ENCODE measurements at places on chromosomes 3 and 15. TPM values are rescaled to one million over a fixed set of nuclear protein-coding genes. Genes with fewer than 3 reads are reported as not detected.

CALML4 gene
- total RNA-seq, result 6.9 TPM

MOBP gene
- total RNA-seq, result not detected

NR1I2 gene
- 1.0 TPM for total RNA-seq

GMPS gene
- 143 TPM for total RNA-seq

SLC26A6 gene
- total RNA-seq, result 45.0 TPM

FBXW12 gene
- not detected for total RNA-seq

PYGO1 gene
- total RNA-seq, result not detected

GPR160 gene
- 8.2 TPM for total RNA-seq

PTH1R gene
- total RNA-seq, result not detected

SEMA5B gene
- not detected for total RNA-seq

UBR1 gene
- total RNA-seq, result 29.2 TPM

PLD1 gene
- 0.86 TPM for total RNA-seq

GRCh38 chr3:39752019-39752637 is 57.3 kb upstream of the MYRIP start:
- no peak for DNase-seq

GRCh38 chr15:95371664-95372063 is 958.8 kb upstream of the NR2F2 start:
- DNase-seq, result no peak

DNA sequence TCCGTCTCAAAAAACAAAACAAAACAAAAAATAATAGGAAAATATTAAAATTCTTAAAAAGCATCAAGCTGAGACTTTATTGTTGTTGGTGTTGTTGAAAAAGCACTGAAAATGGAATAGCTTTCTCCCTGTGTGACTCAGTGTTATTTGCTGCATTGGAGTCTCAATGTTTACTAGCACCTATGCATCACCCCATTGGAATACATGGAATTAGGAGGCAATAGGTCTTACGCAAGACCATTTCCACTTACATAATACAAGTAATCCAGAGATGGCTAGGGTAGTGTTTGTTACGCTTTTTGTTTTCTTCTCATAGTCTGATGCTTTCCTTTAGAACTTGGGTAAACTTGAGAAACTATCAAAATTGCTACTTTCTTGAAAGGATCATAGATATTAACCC is 15.2 kb downstream of the GXYLT2 start:
- DNase-seq, result no peak

GRCh38 chr3:25427942-25428788 is at the start of gene RARB:
Gene RARB (plus strand): TSS chr3:25428263. CDS start chr3:25428732, 469 bp downstream.
- peak; percentile 5 for DNase-seq

- no peak for DNase-seq
Observed at GRCh38 chr3:94522488-94522887, 459.6 kb downstream of the NSUN3 start.

GRCh38 chr3:16171825-16172224 is 2.7 kb upstream of the GALNT15 start:
- DNase-seq, result no peak

- DNase-seq, result no peak
Observed at GRCh38 chr3:158830391-158830790, 28.5 kb downstream of the MFSD1 start.

- DNase-seq, result no peak
Observed at GRCh38 chr15:101045236-101045646, 126.1 kb downstream of the LRRK1 start.

GRCh38 chr3:88195951-88196434 is 46.2 kb downstream of the C3orf38 start:
- peak; percentile 75 for DNase-seq

DNA sequence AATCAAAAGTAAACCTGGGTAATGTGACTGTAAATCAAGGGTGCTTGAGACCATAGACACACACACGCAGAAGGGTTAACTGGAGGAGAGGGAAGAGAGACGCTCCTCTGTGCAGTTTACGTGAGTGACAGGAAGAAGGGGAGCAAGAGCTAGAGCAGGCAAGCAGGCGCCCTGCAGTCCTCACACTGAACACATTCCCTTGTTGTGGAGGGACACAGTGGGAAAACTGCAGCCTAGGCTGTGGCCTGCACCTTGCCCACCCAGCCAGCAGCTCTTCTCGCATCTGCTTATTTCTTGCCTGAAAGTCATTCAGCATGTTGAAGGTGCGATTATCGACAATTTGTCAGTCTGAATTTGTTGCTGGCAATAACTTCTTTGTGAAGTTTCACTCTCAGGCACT is 24.2 kb downstream of the SOX2 start:
- no peak for DNase-seq

DNA sequence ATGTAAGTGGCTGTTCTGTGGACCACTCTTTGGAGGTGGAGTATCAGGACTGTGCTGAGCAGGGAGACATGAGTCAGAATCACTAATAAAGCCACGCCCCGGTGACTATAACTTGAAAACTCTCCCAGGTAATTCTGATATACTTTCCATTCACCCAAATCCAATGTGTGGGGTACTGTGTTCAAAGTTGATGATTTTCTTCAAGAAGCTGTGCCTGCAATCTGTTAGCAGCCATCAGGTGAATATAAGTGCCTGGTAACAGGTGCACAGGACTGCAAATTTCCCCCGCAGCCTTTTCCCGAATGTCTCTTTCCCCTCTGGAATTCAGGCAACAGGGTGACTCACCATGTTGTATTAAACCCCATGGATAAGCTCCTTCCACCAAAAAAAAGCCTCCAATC is 17.0 kb downstream of the MAGI1 start:
- no peak for DNase-seq

- DNase-seq, result peak; percentile 79
Observed at GRCh38 chr15:59689626-59690236, 611 bp upstream of the BNIP2 start.

GRCh38 chr3:30688776-30689641 is 82.6 kb downstream of the TGFBR2 start:
- no peak for DNase-seq

DNA sequence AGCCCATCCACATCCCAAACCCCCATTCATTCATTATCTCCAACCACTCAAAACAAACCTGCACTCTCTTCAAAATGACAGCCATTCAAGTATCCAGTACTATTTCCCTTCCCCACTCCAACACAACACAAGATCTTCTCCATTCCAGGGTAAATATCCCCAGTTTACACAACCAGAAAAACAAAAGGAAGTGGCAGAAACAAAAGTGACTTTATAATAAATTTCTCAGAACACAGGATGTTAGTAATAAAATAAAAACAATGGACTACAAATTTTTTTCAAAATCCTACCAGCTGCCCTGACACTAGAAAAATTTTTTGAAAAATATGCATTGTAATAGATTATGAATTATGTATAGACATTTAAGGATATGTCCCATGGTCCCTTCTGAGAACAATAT is 14.2 kb downstream of the CPA3 start:
- no peak for DNase-seq

DNA sequence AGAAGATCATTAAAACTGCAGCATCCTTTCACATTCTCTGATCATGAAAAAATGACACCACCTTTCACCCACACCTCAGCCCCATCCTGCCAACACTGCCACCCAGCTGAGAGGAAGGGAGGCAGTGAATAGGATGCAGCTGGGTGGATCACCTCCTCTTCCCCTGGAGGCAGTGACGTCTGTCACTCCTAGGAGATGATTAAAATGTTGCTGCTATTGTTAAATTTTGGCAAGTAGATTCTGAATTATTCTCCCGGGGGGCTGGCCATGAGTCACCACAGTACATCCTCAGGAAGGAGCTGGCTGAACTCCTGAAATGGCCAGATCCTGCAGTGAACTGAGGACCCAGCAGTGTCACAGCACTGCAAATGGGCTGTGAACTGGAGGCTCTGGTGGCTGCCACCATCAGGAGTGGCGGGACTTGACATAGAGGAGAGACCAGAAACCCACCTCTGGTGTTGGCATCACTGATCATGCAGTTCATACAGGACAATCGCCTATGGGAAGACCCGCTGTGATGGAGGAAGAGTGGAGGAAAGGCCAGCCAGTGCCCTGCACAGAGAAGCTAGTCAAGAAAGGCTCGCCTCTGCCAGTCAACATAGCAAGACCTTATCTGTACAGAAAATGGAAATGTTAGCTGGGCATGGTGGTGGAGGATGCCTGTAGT is 199.1 kb downstream of the FAM43A start:
- DNase-seq, result no peak

DNA sequence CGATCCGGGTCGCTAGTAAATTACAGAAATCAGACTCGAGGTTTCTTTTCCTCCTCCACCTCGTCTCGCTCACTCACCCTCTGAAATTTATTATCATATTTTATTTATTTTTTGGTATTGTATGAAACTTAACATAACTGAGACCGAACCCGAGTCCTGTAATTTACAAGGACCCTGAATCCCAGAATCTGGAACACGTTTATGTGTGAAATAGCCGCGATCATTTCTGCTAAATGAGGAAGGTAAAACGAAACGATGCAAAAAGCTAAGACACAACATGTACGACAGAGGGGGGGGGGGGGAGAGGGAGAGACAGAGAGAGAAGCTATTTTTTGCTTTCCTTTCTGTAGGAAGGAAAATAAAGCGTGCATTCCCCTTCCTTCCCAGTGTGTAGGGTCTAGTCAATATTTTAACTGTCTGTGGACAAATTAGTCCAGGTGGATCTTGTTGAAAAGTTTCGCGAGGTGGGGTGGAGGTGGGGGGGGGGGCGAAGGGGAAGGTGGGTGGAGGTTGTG is 1.6 kb downstream of the BBX start:
- DNase-seq, result peak; percentile 19

DNA sequence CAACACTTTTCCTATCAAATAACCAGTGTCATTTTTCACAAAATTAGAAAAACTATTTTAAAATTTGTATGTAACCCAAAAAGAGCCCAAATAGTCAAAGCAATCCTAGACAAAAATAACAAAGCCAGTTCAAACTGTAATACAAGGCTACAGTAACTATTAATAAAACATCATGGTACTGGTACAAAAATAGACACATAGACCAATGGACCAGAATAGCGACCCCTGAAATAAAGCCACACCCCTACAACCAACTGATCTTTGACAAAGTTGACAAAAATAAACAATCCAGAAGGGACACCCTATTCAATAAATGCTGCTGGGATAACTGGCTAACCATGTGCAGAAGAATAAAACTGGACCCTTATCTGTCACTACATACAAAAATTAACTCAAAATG is 19.9 kb downstream of the TM4SF18 start:
- no peak for DNase-seq

GRCh38 chr3:13391308-13391707 is 28.8 kb downstream of the NUP210 start:
- peak; percentile 25 for DNase-seq

DNA sequence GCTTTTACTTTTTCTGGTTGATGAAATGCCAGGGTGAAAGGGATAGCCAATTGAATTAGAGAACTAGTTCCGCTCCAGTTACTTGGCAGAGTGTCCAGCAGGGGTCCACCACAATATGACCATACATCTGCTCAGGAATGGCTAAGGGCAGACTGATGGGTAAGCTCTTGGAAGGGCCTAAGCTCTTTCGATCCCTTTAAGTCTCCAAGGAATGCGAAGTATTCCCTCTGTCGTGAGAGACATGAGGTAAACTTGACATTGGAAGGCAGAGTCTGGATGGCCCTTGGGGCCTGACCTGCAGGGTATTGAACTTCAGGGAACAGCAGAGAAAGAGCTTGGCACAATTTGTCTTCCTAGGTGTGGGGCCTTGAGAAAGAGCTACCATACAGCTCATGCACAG is 805.8 kb downstream of the PLOD2 start:
- DNase-seq, result no peak

GRCh38 chr3:127720985-127721935 is 48.5 kb downstream of the ABTB1 start:
- DNase-seq, result no peak

- DNase-seq, result no peak
Observed at GRCh38 chr15:101525087-101525669, 35.7 kb upstream of the PCSK6 start.

- no peak for DNase-seq
Observed at GRCh38 chr3:65033576-65033975, 345.8 kb upstream of the ADAMTS9 start.

DNA sequence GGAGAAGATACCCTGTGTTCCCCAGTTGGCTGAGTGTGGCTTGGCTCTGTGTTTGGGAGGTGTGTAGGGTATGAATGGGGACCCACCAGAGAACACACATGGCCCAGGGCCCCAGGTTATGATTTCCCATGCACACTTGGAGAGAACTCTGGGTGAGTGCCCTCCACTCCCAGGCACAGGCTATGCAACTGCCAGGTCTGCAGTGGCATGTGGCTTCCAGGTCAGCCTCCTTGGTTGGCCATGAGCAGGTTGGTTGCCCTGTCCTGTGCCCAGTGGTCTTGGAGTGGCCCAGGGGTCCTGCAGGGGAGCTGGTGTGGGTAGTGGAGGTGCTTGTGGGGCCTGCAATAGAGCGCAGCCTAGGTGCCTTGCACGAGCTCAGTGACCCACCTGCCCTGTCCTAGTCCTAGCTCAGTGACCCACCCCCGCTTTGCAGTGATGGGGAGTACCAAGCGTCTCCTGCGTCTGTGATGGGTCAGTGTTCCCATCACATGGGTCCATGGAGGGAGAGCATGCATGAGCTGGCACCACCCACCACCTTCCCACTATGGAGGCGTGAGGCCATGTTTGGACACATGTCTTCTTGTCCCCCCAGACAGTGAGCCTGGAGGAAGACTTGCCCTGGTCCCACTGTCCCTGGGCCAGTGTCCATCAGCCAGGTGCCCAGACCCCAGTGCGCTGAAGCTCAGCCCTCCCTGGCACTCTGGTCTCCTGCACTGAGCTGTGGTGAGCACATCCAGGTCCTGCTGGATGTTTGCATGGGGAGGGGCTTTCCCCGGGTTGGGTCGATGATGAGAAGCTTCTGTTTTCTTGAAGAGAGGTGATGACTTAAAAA is 217.3 kb downstream of the SNRPN start:
- DNase-seq, result no peak

DNA sequence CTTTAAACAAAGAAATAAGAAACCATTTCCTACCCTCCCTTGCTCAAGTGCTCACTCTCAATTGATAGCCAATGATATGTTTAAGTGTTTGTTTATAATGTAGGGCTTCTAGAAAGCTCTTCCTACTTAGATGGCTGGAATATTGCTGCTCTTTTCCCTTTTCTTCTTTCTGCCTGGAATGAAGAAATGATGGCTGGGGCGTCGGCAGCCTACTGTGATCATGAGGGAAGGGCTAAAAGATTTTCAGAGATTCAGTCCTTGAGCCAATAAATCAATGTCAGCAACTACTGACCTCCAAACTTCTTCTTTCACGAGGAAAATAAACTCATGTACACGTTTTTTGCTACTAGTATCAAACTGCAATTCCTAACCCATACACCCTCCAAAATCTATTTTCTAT is 2.1 kb upstream of the GPR27 start:
- no peak for DNase-seq

Measured in activated CD8-positive, alpha-beta T cell treated with anti-CD3 and anti-CD28 coated beads for 36 hours (primary cell).